ENCODE measurements at places on chromosomes 6 and 20.

- no peak for DNase-seq
Observed at GRCh38 chr6:18044108-18044783, 56.8 kb upstream of the KIF13A start.

GRCh38 chr20:57108742-57109570, 157.5 kb downstream of the BMP7 start:
- no peak for DNase-seq

DNA sequence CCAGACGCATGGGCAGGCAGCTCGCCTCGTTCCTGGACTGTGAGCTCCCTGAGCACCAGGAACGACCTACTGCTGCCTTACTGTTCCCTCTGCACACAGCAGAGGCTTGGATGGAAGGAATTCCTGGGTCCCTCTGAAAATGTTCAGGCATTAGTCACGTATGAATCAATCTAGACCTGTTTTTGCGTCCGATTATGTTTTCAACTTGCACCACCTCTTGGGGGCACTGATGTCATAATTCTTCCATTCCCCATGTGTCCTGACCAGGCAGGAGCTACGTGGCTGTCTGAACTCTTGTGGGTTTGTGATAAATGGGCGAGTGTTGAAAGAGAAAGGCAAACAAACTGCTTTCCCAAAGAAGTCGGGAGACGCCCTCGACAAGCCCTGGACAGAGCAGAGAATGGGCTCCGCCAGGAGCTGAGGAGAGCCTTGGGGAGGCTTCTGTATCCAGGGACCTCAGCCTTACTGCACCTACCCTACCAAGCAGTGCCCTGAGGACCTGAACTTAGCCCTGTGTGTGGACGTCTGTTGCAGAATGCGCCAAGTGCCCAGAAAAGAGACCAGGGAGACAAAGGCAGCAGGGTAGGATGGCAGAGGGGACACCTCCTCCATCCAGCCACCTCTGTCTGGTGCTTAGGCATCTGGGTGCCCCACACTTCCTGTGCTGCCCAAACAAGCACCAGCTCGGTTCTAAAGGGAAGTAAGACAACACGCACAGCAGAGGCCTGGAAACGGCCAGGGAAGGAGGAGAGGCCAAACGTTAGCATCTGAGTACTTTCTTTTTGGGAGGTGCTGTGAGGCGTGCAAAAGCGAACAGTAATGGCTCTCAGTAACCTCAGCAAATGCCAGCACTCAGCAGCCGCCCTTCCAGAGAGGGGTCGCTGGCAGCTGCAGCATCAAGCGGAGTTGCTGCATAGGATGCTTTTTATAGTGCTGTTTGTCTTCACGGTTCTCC, 124.2 kb downstream of the LY86 start:
- DNase-seq = no peak

GRCh38 chr6:16419636-16420336, 181.4 kb downstream of the GMPR start:
- no peak for DNase-seq

GRCh38 chr20:10537850-10538480, 102.9 kb downstream of the SLX4IP start:
- DNase-seq = no peak

DNA sequence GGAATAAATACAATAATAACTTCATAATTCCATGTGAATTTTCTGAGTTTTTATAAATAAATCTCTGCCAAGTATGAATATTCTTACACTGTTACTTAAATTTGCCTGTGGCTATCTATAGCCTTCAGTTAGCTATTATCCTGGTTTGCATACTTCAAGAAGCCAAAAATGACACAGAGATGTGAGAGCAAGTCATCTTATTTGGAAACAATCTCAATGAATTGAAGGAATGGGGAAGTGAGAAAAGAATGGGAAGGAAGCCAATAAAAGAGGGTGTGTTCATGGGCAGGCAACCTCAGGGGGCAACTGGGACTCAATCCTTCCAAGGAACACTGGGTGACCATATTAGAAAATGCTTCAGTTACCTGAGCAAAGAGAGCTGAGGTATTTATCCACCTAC, 9.9 kb downstream of the HAO1 start:
- DNase-seq = no peak

DNA sequence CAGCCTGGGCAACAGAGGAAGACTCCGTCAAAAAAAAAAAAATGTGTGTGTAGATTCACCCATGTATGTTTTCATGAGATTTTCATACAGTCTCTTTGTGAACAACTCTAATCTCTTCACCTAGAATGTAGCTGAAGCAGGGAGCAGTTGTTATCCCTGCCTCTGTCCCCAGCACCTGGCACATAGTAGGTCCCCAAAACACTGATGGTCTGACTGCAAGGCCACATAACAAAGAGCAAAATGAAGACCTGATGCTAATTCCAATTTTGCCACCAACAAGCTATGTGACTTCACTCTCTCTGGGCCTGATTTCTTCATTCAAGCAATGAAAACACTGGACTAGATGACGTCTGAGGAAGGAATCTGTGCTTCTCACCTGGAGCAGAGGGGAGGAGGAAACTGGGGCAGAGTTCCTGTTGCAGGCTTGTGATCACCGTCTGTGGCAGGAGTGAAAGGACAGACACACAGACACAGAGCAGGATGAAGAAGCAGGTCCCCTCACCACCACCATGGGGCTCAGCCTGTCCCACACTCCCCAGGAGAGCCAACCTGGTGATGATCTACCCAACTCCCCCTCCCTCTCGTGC, 4.6 kb downstream of the SLC44A4 start:
- no peak for DNase-seq

DNA sequence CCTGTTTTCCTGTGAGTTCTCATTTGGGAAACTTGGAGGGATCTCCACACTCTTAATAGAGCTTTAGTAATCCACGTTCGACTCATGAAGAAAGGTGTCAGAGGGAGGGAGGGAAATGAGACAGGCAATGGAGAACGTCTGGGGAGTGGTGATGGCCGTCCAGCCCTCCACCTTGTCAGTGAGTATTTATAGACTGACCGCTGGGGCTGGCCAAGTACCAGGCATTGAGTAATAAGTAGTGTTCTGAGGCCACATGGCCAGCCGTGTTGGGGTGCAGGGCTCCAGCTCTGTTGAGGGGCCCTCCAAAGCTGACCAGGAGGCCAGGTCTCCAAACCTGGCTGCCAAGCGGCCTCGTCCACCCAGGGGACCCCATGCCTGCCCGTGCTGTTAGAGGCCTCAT, 11.3 kb upstream of the DSN1 start:
- DNase-seq = no peak

GRCh38 chr6:157898169-157898568, 75.1 kb downstream of the SNX9 start:
- no peak for DNase-seq

GRCh38 chr6:14711056-14711703, 534.7 kb upstream of the JARID2 start:
- peak; percentile 34 for DNase-seq

DNA sequence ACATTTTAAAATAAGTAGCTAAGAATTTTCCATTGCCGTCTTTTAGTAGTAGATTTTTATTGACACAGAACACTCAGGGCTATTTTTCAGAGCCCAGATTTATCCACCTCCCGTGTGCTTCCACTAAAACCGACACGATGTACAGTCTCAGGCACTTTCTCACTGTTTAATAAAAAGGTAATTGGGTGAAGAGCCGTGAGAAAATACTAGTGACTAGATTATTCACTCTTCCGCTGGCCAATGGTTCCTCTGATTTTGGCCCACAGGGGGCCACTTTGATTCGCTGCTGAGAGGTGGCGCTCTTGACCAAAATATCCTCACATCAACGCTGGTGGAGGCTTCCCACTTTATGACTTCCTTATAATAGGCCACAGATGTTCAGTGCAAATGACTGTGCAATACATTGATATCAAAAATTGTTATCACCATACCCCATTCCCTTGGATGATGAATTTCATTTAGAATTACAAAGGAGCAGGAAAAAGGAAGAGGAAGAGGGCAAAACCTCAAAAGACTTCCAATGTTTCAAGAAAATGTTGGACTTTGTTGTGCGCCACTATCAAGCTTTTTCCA, 12.3 kb upstream of the HDDC2 start:
- DNase-seq = no peak

DNA sequence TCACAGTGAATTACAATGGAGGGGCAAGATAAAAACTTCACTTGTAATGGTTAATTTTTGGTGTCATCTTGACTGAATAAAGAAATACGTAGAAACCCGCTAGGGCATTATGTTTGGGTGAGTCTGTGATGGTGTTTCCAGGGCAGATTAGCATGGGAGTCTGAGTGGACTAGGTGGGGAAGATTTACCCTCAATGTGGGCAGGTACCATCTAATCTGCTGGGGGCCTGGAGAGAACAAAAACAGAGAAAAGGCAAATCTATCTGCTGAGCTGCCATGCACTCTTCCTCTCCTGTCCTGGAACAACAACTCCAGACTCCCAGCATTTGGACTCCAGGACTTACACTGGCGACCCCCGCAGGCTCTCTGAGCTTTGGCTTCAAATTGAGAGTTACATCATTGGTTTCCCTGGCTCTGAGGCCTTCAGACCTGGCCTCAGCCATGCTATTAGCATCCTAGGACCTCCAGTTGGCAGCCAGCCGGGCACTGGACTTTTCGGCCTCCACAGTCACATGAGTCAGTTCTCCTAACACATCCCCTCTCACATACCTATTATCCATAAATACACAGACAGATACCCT, 19.7 kb downstream of the NINL start:
- no peak for DNase-seq

DNA sequence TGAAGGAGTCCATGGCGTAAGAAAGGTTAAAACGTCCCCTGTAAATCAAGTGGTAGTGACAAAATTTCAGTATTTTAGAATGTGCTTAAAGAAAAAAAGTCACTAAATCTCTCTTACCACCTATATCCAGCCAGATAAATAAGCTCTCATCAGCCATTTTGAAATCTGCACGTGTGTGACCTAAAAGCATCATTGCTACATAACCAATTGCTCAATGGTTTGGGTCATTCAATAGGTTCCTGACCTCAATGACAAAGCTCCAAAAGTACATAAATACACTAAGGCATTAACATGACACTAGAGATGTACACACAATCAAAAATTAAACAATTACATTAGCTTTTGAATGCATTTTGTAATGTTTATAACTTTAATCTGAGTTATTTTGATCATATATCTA, 272.4 kb downstream of the GMDS start:
- DNase-seq = no peak

DNA sequence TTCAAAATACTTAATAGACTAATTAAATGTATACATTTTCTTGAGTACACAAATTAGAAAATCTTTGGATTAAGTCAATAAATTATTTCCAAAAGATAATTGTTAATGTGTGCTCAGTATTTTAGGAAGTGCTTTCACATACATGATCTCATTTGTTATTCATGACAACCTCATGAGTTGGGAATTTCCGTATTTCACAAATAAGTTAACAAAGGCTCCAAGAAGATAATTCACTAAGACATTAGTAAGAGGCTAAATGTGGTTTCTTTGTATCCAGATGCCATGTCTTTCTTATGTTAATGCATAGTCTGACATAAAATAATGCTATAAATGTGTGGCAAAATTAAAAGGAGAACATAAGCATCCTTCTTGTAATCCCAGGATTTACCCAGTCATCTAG, 79.5 kb upstream of the TCF21 start:
- no peak for DNase-seq

- DNase-seq = no peak
Observed at GRCh38 chr6:21181866-21182265, 411.7 kb upstream of the SOX4 start.

DNA sequence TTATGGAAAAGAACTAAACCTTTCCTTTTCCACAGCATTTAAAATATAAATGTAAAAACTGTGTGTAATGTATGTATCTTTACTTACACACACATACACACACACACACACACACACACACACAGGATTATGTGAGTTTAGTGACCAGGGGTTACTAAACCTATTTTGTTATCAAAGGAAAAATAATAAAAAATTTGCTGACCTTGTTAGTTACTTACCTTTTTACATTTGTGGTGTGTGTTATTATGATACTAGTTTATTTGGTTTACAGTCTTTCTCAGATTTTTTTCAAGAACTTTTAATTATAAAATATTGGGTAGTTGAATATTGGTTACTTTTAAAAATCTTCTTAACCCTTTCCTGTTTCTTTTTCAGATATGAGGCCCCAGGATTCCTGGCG, 15.7 kb downstream of the NKX2-4 start:
- DNase-seq = no peak

- no peak for DNase-seq
Observed at GRCh38 chr20:32285621-32286371, 8.3 kb downstream of the KIF3B start.

DNA sequence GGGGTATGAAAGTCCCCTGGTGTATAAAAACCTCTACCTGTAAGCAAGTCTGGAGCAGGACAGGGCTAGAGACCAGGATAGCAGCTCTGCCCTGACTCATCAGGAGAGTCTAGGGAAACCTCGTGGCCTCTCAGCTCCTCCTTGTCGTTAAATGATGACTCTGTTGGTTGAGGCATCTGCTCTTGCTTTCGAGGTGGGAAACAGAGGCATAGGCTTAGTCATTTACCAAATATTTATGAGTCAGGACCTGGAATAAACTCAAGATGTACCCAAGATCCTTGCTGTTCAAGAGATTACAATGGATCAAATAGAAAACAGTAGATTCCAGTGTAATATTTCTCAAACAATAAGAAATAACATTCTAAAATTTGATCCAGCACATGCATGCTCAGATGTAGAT, 5.5 kb downstream of the MANBAL start:
- DNase-seq = no peak

- no peak for DNase-seq
Observed at GRCh38 chr6:273551-274058, 18.7 kb upstream of the DUSP22 start.

DNA sequence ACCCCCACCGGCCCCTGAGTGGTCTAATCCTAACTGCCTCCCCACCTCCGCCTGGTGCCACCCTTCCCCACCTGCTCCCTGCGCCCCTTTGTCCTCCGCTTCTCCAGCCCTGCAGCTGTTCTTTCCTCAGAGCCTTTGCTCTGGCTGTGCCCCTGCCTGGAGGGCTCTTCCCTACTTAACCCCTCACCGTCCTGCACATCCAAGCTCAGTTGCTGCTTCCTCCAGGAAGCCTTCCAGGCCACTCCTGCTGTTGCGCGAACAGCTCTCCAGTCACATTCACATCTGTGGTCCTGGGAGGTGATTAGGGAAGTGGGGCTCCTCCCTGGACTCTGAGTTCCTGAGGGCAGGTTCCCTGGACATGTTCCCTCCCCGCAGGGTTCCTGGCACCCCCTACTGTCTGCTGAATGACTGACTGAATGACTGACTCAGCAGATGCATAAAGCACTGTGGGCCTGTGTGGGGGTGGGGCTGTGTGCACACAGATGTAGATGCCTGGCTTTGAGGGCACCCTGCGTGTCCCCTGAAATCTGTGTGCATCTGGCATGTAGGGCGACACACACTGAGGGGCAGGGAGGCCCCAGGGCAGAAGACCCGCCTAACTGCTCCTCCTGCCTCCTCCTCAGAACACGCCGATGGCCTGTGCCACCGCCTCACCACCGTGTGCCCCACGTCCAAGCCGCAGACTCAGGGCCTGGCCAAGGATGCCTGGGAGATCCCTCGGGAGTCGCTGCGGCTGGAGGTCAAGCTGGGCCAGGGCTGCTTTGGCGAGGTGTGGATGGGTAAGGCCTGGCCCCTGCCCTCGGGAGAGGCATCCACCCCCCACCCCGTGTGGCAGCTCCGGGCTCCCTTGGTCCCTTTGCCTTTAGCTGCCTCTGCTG, 51.4 kb downstream of the SRC start:
- no peak for DNase-seq

All from activated CD4-positive, alpha-beta T cell treated with anti-CD3 and anti-CD28 coated beads, Interleukin-2, amount 50 U/mL, for 4 hours (primary cell).